Renal cortex interstitium (tissue), 15 donors: ENCODE measurements at places on chromosomes 6 and 20.

GRCh38 chr20:63177134-63177784, 38.7 kb downstream of the YTHDF1 start:
- DNase-seq, result no peak

DNA sequence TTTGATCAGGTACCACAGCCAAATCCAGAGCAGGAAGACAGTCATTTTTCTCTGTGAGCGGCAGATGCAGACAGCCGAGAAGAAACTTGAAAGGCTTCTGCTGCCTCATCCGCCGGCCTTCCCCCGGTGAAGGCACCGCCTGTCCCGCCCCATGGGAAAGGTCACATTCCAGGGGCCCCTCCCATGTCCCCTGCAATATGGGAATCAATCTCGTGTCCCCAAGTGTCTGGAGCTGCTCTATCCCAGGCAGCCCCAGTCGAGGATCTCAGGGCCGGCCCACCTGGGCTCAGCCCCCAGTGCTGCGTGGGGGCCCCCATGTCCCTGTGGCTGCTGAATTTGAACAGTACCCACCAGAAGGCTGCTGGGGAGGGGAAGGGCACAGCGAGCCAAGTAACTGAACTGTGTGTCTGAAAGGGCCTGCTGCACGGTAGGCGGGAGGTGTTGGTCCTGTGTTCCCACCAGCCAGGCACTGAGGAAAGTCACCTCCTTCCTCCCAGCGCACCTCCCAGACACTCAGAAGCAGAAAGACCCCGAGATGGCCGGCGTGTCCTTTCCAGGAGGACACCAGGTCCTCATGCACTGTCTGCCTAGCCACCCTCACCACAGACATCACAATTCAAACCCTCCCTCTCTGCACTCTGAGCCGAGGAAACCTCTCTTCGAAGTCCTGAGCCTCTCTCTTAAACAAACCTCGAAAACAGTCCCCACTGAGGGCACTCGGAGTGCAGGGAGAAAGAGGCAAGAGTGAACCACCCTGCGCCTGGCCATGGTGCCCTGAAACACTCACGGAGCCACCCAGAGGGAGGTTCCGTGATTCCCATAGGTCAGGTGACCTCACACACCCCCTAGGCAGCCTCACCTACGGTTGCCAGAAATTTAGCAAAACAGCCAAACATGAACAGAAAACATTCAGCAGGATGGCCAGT, 99.3 kb downstream of the PSMB1 start:
- DNase-seq, result no peak

DNA sequence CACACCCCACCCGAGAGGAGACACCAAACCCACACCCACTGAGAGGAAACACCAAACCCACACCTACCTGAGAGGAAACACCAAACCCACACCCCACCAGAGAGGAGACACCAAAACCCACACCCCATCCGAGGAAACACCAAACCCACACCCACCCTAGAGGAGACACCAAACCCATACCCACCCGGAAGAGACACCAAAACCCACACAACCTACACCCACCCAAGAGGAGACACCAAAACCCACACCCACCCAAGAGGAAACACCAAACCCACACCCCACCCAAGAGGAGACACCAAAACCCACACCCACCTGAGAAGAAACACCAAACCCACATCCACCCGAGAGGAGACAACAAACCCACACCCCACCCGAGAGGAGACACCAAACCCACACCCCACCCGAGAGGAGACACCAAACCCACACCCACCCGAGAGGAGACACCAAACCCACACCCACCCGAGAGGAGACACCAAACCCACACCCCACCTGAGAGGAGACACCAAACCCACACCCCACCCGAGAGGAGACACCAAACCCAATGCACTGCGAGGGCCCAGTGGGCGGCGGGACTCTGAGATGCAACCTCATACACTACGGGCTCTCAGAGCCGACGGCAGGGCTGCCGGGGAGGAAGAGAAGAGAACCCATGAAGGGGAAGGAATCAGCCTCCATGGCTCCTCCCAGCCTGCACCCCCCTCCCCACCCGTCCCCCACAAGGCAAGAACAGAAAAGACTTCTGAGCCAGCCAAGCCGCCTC, 83.3 kb downstream of the TAF4 start:
- DNase-seq, result no peak

DNA sequence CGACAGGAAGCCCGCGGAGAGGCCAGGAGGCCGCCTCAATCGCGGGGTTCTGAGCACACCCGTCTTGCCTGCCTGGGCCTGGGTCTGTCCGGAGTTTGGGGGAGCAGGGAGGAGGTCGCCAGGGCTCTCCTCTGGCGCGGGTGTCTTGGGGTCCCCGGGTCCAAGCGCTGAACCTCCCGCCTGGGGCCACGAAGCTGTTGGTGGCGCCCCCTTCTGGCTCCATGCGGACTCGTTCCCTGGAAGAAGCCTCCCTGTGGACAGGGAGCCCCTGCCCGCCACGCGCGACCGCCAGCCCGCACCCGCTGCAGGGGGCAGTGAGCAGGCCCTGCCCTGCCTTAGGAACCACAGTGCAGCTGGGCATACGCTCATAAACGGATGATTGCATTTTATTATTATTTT, 44.7 kb downstream of the MCUR1 start:
- no peak for DNase-seq

- no peak for DNase-seq
Observed at GRCh38 chr6:20746805-20747558, 212.7 kb downstream of the CDKAL1 start.

DNA sequence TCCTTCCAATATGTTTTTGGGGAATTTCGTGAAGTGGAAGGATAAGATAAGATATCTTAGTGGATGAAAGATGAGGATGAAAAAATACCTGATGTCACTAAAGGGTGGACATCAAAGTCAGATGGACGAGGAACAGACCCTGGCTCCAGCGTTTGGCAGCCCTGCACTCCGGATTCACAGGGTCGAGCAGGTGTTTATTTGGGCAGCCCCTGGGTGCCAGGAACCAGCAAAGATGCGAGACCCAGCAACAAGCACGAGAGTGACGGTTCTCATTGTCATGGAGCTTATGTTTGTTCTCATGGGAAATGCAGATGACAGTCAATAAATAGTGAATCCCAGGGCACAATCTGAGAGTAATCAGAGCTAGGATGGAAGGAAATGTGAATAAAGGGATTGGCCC, 131.1 kb downstream of the PHACTR3 start:
- no peak for DNase-seq

- no peak for DNase-seq
Observed at GRCh38 chr20:8062756-8063155, 43.2 kb upstream of the TMX4 start.

DNA sequence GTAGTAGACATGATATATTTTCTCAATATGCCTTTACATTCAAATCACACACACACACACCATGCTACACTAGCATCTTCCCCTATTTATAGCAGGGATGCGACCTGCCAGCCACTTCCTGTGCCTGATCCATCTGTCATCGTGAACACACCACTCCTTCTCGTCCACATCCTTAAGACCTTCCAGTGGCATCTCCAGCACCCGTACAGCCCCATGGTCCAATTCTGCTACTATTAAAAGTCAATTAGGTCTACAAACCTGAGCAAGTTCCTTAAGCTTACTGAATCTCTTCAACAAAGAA, 54.5 kb downstream of the KIF16B start:
- DNase-seq, result no peak

DNA sequence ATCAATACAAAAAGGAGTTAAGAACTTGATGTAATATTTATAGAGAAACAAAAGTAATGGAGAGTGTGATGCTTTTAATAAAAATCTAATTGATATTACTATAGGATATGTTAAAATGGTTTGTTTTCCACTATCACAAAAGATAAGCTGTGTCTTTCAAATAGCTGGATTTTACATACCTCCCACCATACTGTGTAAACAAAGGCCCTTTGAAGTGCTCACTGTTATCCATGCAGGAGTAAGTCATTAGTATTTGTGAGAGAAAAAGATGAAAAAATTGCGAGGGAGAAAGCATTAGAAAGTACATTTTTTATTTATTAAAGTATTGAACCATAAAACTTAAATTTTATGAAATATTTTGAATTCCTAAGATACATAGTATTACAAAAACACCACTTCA, 733.0 kb downstream of the GRIK2 start:
- DNase-seq, result no peak

DNA sequence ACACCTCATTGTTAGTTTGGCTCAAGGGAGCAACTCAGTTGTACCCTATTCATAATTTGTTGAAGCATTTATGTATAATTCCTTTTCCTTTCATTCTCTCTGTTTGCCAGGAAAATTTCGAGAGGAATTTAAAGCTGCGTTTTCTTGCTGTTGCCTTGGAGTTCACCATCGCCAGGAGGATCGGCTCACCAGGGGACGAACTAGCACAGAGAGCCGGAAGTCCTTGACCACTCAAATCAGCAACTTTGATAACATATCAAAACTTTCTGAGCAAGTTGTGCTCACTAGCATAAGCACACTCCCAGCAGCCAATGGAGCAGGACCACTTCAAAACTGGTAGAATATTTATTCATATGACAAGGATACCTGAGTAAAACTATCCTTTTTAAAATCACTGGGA, 45.2 kb upstream of the GFRAL start:
- no peak for DNase-seq

DNA sequence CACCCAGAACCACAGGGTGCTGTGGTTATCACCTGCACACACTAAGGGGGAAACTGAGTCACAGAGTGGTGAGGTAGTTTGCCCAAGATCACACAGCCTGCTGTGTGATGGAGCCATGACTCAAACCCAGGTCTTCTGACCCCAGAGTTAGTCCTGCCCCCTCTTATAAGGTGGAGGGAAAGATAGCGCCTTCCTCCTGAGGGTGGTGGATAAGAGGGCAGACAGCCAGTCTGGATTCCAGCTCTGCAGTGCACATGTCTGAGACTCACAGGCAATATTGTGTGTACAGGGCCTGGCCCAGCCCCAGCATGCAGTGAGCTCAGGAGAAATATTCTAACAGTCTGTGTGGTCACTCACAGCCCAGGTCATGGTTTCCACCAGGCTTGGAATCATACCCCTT, 393.7 kb downstream of the CDH4 start:
- DNase-seq, result no peak

DNA sequence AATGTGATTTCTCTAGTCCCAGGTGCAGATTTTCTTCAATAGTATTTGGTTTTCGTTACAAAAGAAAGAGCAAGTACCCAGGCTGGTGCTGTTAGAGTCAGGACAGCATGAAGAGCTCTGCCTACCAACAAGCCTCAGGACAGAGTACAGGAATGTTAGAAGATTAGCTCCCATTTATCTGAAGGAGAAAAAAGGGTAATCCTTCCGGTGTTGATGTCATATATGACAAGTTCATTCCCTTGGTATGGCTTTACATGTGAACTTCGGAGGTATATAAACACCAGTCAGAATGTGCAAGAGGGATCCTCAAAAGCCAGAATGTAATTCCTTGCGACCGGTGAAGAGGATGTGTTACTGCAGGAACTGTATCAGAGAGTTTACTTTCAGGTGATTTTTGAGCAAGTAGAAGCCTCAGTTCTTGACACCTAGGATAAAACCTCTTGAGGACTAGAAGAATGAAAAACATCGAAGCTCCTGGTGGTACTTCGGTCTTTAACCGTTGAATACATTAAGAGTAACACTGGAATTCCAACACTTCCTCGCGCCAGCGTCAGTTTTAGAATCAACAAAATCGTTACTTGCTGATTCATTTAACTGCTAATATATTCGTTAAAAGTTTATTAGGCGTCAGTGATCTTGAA, 194.2 kb upstream of the ZNF184 start:
- no peak for DNase-seq

DNA sequence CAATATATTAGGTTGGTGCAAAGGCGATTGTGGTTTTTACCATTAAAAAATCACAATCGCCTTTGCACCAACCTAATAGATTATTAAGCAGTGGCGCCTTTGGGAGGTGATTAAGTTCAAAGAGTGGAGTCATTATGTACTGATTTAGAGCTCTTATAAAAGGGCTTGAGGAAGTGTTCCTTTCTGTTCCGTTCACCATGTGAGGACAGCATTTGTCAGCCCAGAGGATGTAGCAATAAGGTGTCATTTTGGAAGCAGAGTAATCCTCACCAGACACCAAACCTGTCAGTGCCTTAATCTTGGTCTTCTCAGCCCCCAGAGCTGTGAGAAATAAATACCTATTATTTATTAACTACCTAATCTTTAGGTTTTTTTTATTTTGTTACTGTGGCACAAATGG, 542.1 kb upstream of the MAN1A1 start:
- DNase-seq, result no peak

- DNase-seq, result no peak
Observed at GRCh38 chr6:128370072-128370471, 150.3 kb downstream of the PTPRK start.

- DNase-seq, result no peak
Observed at GRCh38 chr20:3751675-3752385, 15.7 kb downstream of the ADISSP start.

- DNase-seq, result no peak
Observed at GRCh38 chr6:72861935-72862432, 240.1 kb downstream of the KCNQ5 start.

DNA sequence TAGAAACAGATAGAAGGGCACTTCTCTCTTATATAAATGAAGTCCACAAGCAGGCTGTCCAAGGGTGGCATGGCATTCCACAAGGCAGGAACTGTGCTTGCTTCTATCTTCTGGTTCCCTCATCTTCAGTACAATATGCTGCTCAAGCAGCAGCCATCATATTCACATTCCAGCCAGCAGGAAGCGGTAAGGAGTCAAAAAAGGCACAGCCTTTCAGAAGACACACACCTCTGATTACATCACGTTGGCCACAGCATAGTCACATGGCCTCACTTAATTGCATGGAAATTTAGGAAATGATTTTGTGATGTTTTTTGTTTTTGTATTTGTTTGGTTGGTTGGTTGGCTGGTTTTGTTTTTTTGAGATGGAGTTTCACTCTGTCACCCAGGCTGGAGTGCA, 19.0 kb downstream of the REM1 start:
- no peak for DNase-seq

GRCh38 chr6:107246972-107247615, 131.8 kb upstream of the BEND3 start:
- DNase-seq, result no peak

- DNase-seq, result no peak
Observed at GRCh38 chr6:159122453-159122852, 46.7 kb upstream of the FNDC1 start.

DNA sequence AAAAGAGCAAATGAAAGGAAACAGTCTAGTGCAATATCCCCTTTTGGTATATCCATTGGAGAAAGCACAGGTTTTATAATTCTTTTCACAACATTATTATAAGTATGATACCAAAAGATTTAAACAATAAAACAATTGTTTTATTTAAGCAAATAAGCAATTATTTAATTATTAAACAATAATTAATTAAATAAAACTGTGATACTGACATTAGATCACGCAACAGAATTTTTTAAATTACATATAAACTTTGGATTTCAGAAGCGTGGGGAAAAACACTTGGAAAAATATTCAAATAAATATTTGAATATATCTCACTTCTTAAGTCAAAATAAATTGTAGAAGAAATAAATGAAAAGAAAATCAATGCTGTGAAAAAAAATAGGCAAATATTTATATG, 76.2 kb upstream of the STXBP5 start:
- no peak for DNase-seq
